ENCODE measurements at places on chromosomes 6 and 20. TPM values are rescaled to one million over a fixed set of nuclear protein-coding genes. Genes with fewer than 3 reads are reported as not detected.

DNA sequence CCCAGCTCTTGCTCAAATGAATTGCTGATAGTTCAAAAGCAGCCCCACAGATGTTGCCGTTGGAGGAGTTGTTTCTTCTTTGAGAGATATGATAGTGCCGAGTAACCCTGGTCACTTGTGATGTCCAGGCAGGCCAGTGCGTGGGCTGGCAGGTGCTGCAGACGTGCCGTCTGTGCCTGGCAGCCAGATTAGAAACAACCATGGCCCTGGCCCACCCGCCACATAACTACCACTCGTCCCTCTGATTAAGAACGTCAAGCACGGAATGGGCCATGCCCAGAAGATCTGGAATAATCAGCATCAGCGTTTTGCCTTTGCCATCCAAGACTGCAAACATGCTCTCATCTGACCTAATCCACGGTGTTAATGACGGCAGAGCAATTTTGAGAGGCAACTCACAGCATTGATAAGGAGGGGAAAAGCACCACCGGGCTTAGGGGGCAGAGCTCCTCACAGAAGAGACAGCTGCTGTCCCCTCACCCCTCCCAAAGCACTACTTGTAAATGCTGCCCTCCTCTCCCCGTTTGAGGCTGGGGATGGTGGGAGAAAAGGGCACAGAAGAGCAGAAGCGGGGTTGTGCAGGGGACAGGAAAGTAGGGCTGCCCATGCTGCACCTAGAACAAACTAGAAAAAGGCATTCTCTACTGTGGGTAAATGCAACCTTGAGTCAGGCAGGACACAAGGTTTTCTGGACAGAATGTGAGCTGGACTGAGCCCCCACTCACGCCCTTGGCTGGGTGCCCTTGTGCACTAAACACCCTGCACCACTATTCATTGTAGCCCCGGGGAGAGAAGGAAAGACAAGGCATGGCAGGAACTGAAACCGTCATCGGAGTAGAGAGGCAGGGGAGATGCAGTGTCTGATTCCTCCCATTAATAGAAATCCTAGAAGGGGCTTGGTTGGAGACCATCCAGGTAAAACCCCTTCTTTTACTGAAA, 5.3 kb upstream of the CPNE5 start:
- no peak for DNase-seq

DNA sequence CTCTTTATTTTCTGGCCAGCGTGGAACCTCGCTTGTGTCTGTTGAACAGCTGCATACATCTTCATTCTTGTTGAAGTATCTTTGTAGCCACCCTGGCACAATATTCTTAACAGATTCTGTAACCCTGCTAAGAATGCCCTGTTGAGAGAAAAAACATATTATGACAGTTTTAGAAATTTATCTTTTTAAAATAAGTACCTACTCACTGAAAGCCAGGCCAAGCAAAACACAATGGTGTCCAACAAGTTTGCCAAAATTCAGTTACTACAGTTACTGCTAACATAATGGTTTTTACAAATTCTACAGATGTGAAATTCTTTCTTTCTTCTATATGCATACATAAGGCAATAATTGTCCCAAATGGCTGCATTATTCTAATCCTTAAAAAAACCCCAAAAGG, 18.2 kb downstream of the NUP153 start:
- DNase-seq, result no peak

- DNase-seq, result no peak
Observed at GRCh38 chr6:99491171-99491570, 24.1 kb downstream of the USP45 start.

- no peak for DNase-seq
Observed at GRCh38 chr6:3363296-3364025, 93.4 kb downstream of the SLC22A23 start.

GRCh38 chr6:131013495-131013894, 49.5 kb downstream of the EPB41L2 start:
- no peak for DNase-seq

GRCh38 chr6:27213544-27214125, 33.9 kb upstream of the PRSS16 start:
- DNase-seq, result no peak

GRCh38 chr20:32535316-32535952, 49.7 kb downstream of the NOL4L start:
- DNase-seq, result no peak

DNA sequence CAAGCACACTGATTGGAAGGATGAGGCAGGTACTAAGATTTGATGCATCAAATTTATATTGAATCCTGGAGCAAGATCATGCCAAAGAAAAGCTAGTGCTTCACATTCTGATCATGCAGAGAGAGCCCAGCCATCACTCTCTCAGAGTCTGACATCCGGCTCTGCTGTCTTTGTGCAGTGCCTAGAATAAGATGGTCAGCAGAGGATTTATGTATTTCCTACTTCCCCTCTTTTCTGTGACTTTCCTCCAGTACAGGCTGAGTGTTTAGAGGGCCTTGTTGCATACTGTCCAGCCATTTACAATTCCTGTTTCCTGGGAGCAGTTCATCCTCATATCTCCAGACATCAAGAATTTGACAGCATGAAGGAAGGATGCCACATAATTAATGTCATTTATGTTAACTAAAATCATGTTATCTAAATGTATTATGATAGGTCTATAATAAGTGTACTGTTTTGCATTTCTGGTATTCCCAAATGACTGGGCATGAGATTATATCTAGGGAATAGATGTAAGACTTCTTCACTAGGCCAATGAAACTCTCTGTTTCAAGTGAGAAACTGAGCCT, 167.6 kb downstream of the EPM2A start:
- DNase-seq, result no peak

- no peak for DNase-seq
Observed at GRCh38 chr20:49560186-49560585, 7.8 kb downstream of the PTGIS start.

- DNase-seq, result no peak
Observed at GRCh38 chr6:116444575-116444974, 16.6 kb upstream of the CALHM6 start.

GRCh38 chr6:142561511-142562265, 259.9 kb downstream of the ADGRG6 start:
- DNase-seq, result no peak

- DNase-seq, result no peak
Observed at GRCh38 chr6:134754013-134754690, 195.7 kb downstream of the ALDH8A1 start.

DNA sequence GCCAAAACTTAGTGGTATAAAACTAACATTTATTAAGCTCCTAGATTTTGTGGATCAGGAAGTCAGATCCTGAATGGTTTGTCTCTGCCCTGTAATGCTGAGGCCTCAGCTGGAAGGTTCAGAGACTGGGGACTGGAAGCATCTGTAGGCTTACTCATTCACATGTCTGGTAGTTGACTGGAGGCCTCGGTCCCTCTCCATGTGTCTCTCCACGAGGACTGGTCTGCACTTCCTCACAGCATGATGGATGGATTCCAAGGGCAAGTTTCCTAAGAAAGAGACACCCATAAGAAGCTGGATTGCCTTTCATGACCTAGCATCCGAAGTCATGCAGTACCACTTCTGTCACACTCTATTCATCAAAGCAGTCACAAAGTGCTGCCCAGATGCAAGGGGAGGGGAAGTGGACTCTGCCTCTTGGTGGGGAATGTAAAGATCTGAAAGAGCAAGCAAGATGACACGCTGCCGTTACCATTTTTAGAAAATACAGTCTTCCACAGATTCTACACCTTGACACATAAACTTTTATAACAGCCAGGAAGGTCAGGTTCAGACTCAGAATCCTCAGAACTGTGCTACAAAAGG, 17.2 kb upstream of the MDGA1 start:
- DNase-seq, result no peak

GRCh38 chr6:128024969-128025368, 124.1 kb upstream of the THEMIS start:
- DNase-seq, result no peak

DNA sequence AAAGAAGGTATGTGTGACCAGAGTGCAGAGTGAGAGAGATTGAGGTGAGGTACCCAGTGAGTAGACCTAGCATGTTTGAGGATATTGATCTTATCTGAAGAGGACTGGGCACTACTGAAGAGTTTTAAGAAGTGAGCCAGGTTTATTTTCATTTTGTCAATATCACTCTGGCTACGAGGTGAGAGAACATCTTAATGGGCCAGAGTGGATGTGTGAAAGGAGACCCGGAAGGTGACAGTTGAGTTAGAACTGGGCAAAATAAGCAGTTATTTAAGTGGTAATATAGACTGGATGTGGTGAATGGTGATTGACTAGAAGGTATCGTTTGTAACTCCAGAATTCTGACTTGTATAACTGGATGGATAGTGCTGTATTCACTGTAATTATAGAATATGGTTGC, 134.1 kb downstream of the QKI start:
- no peak for DNase-seq

- DNase-seq, result no peak
Observed at GRCh38 chr6:167409694-167410093, 84.8 kb downstream of the TTLL2 start.

Gene RAB5IF
- total RNA-seq, result 368 TPM

Gene ABHD16B
- total RNA-seq, result not detected

Gene PLA2G7
- 0.66 TPM for total RNA-seq

Gene KCNK5
- 0.06 TPM for total RNA-seq
